ENCODE measurements at places on chromosomes 12 and 14.

GRCh38 chr12:53659011-53659551 lies 16.8 kb downstream of the ATP5MC2 start:
- no peak for DNase-seq

DNA sequence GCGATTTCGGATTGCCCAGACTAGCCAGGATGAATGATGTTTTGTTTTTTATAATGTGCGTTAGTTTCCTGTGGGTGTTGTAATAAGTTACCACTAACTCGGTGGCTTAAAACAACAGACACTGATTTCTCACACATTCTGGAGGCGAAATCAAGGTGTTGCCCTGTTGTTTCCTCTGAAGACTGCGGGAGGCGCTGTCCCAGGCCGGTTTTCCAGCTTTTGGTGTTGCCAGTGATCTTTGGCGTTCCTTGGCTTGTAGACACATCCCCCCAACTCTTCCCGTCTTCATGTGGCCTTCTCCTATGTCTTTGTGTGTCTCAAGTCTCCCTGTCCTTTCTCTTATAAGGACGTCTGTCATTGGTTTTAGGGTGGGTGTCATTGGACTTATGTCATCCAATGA lies 267.7 kb downstream of the AACS start:
- DNase-seq = no peak

- DNase-seq = no peak
Observed at GRCh38 chr12:5272018-5272785, 159.7 kb upstream of the NTF3 start.

DNA sequence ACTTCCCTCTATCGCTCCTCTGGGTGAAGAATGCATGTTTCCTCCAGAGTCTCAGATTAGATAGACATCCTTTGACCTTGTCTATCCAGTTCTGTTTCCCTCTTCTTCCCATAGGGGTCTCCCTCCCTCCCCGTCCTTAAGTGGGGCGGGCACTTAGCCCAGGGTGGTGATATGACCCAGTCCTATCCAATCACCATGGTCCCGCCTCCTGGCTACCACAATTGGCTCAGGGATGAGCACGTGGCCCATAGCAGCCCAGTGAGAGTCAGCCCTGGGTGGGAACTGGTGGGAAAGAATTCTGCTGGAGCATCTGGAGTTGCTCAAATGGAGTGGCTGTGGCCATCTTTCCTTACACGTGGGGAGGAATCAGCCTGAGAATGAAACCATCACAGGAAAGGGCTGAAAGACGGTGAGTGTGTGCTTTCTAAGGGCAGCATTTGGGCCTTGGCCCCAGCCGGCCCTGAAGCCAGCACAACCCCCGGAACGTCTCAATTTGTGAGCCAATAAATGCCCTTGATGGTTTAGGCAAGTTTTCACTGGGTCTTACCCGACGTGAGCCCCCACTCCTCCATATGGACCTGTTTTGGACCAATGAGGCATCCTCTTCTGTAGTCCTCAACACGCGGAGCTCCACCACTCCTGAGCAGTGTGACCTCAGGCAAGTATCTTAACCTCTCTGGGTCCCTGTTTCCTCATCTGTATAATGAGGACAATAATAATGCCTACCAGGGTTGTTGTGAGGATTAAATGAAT lies 14.4 kb upstream of the MLXIP start:
- DNase-seq = no peak

DNA sequence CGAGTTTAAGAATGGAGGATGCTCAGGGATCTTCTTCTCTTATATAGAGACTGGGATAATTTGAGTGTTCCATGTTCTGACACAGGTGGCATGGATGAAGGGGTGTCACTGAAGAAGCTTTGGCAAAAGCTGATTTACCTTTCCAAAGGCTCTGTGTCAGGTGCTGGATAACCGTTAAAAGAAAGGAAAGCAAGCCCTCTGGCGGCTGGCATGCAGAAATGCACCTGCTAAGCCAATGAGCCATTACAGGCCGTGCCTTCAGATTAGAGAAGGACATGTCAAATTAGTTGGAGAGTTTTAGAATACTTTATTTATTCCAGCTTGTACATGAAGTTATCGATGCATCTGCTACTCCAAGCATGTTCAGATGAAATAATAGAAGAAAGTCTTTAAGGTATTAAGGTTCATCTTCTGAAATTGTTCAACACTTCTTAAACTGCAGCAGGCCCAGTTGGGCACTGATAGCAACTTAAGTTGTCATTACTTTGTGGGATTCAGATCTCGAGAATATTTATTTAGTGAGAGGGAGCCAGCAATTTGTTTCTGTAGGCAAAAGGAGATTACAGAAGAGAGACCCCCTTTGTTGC lies 678.2 kb downstream of the NRXN3 start:
- DNase-seq = no peak

GRCh38 chr12:33519566-33519965 lies 79.9 kb upstream of the SYT10 start:
- DNase-seq = no peak

GRCh38 chr12:58105225-58106119 lies 164.1 kb downstream of the ATP23 start:
- no peak for DNase-seq

- no peak for DNase-seq
Observed at GRCh38 chr14:64786296-64787149, 82.3 kb downstream of the PLEKHG3 start.
